ENCODE measurements at places on chromosomes 12 and 14.

- no peak for DNase-seq
Observed at GRCh38 chr12:49415521-49415970, 48.3 kb downstream of the SPATS2 start.

DNA sequence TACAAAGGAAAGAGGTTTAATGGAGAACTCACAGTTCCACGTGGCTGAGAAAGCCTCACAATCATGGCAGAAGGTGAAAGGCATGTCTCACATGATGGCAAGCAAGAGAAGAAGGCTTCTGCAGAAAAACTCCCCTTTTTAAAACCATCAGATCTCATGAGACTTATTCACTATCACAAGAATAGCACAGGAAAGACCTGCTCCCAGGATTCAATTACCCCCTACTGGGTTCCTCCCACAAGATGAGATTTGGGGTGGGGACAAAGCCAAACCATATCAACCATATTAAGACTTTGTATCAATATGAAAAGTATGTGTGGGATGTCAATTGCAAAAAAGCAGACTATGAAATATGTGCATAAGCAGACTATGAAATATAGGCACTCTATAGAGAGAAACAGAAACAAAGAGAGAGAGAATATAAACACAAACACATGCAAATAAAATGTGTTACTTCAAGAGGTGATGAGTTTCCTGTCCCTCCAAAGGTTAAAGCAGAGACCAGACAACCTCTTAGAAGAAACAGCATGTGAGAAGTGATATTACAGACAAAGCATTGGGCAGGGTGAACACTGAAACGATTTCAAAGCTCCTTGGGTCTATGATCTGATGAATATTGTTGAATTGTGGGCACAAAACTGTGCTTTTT is 151.2 kb upstream of the KRR1 start:
- no peak for DNase-seq

- DNase-seq = no peak
Observed at GRCh38 chr14:92993302-92993701, 70.4 kb downstream of the CHGA start.

DNA sequence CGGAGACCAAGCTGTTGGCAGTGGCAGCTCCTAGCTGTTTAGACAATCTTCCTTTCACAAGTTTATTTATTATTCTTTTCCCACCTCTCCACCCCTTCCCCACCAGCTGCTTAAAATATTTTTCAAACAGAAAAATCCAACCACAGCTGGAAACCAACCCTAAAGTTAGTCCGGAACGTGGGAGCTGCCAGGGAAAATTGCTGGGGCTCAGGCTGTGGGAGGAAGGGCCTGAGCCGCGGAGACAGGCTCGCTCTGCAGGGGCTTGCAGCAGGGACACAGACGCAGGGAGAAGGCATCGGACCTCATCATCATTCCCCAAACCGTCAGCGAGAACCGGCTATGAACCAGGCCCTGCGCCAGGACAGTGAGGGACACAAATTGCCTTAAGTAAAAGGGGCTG is 16.1 kb upstream of the TMEM106C start:
- DNase-seq = no peak

- no peak for DNase-seq
Observed at GRCh38 chr12:130504840-130505175, 167.1 kb downstream of the PIWIL1 start.

DNA sequence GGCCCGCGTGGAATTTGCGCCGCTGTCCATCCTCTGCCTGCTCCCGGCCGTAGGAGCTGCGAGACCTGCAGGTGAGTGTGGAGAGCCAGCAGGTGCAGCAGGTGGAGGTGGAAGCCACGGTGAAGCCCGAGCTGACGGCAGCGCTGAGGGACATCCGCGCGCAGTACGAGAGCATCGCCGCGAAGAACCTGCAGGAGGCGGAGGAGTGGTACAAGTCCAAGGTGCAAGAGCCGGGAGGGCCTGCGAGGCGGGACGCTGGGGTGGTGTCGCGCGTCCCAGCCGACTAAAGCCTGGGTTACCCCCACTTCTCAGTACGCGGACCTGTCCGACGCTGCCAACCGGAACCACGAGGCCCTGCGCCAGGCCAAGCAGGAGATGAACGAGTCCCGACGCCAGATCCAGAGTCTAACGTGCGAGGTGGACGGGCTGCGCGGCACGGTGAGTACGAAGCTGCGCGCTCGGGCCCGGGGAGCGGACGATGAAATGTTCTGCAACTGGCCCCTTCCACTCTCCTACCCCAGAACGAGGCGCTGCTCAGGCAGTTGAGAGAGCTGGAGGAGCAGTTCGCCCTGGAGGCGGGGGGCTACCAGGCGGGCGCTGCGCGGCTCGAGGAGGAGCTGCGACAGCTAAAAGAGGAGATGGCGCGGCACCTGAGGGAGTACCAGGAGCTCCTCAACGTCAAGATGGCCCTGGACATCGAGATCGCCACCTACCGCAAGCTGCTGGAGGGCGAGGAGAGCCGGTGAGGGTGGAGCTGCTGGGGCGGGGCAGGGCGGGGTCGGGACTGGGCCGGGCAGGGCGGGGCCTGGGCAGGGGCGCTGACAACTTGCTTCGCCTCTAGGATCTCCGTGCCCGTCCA is 2.1 kb downstream of the PRPH start:
- no peak for DNase-seq

Data from SJCRH30 (cell line).